ENCODE measurements at places on chromosomes 3 and 15.

GRCh38 chr3:48897460-48898376, 964 bp downstream of the SLC25A20 start:
- no peak for DNase-seq

DNA sequence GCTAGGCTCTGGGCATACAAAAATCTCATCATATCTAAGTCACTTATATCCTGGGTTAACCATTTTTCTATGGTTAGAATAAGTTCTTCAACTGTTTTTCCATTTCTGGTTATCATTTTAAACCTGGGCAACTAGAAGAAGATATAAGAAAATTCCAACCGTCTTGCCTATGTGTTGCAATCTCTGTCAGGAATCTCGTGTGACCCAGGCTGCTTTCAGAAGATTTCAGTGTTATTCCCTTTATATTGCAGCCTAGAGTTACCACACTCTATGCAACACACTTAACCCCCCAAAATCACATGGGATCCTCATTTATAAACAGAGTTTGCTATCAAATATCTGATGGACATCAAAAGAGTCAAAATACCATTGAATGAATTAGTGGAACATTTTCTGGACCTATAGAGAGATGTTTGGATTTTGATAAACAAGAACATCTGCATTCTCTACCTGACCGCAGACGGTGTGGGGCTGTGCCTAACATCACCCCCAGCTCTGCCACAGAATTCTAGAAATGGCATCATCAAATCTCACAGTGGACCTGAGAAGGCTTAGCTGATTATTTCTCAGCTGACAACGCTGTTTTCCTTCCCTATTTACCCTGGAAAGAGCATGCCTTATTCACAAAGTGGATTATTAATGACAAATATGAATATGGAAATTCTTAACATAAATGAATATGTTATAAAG, 515.7 kb downstream of the NTRK3 start:
- DNase-seq = no peak

DNA sequence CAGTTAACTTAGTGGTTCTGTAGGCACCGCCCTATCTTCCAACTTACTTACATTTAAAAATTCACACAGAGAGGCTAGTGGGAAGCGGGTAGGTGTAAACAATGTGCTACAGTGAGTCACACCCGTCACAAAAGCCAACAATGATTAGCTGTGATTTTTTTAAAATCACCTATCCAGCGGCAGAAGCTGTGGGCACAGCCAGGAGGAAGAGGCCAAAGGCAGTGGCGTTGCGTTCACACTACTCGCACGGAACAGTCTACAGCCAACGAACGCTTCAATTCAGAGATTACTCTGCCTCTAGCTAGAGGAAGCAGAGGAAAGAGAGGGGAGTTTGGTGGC, 2.5 kb upstream of the NLGN1 start:
- DNase-seq = peak; percentile 23

GRCh38 chr15:65476903-65477302, 40.6 kb downstream of the DPP8 start:
- peak; percentile 71 for DNase-seq

- DNase-seq = no peak
Observed at GRCh38 chr3:39329493-39329892, at the start of gene CCR8. TSS of gene CCR8 (plus strand) at chr3:39329709. CDS start at chr3:39332332, 2,623 bp downstream.

DNA sequence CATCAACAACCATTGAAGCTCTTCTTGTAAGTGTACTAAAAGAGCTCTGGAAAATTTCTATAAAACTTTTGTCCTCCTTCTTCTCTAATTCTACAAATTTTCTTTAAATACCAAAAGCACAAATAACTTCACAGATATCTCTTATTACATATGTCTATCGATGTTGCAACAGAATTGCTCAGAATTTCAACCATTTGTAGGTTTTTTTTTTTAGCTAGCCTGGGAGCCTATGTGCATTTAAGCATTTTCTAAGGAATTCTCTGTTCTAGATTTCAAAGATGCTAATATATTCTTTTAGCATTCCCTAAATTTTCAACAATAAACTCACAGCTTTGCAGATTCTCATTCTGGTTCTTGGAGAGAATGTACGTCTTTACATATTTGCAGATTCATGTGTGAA, 774.3 kb upstream of the NR2F2 start:
- DNase-seq = no peak

GRCh38 chr3:189626286-189626685, 4.9 kb upstream of the TP63 start:
- no peak for DNase-seq

DNA sequence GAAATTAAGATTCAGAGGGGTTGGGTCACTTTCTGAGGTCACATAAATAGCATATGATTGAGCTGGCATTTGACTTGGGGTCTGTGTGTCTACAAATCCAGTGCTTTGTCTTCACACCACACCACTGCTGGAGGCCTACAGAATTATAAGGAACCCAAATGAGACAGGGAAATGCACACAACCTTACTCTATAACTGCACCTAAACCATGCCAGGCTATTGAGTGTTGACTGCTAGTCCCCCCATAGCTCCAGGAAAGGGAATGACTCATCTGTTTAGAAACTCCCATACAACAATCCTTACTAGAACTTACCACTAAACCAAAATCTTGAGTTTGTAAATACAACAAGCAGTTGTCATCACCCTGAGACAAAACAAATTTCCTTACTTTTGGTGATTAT, 16.9 kb upstream of the TSC22D2 start:
- peak; percentile 65 for DNase-seq

DNA sequence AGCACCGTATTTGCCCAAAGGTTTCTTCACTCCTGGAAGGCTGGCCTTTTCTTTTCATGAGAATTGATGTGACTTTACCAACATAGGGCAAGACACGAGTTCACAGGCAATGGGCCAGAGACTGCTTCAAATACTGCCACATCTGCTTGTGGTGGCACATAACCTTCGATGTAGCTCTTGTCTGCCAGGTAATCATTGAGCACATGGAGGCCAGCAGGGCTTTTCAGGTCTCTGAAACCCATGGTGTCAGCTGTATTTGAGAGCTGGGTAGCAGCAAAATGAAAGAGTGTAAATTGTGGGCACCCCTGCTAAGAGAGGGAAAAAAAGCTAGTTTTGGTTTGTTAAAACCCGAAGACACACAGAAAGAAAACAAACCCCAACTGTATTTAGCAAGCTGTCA, 200.7 kb downstream of the NAALADL2 start:
- no peak for DNase-seq
